ENCODE measurements at places on chromosomes 4 and X.
A peak's percentile ranks its signal among the peaks of the same experiment; 100 is the strongest.

DNA sequence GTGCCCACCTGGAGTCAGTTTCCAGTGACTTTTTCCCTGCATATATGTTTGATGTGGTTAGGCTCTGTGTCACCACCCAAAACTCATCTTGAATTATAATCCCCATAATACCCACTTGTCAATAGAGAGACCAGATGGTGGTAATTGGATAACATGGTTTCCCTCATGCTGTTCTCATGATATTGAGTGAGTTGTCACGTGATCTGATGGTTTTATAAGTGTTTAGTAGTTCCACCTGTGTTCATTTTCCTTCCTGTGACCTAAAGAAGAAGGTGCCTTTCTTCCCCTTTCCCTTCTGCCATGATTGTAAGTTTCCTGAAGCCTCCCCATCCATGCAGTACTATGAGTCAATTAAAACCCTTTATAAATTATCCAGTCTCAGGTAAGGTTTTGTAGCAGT is 740.9 kb downstream of the ARAP2 start:
- DNase-seq: no peak

DNA sequence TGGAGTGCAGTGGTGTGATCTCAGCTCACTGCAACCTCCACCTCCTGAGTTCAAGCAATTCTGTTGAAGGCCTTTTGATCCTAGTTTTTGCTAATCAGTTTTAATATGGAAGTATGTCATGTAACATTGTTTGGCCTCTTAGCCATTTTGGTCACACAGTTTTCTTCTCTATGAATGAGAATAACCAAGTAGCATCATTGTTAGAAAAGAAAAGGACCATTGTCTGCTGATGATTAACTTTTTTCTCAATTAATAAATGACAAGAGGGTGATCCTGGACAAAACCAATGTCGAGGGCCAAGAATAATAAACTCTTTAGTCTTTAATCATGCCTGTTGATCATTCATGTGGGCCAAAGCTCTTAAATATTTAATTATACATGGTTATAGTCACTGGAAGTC is 289.3 kb upstream of the MAGEB2 start:
- DNase-seq: no peak

DNA sequence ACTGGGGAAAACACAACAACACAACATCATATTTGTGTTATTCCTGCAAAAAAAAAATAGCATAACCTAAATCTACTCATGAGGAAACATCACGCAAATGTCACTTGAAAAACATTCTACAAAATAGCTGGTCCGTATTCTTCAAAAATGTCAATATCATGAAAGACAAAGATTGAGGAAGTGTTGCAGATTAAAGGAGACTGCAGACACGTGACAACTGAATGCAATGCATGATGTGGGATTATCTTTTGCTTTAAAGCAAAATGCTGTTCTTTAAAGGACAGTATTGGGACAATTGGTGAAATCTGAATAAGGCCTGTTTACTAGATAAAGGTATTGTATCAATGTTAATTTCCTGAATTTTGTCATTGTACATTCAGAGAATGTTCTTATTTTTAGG is 157.7 kb downstream of the SMIM20 start:
- no peak for DNase-seq

DNA sequence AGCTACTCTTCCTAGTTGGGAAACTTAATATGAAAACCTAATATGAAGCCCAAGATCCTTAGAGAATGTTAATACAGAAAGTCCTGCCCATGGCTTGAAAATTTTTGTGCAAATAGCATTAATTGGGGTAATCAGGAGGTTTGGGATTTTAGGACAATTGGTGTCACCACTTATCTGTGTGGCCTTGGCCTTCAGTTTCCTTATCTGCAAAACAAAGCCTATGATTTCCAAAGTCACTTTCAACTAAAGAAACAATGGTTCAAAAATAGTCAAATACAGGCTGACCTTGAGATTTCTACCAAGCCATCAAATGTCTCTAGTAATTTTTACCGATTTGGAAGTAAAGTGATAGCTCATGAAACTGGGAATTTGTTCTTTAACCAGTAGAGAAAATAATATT is 40.2 kb upstream of the FAM9C start:
- no peak for DNase-seq

- peak; percentile 55 for DNase-seq
Measured at GRCh38 chr4:68175562-68176155, 46.0 kb upstream of the TMPRSS11F start.

GRCh38 chr4:147550626-147551246 is 66.5 kb upstream of the TMEM184C start:
- peak; percentile 34 for DNase-seq

GRCh38 chr4:87941537-87942392 is 33.7 kb upstream of the SPP1 start:
- no peak for DNase-seq

DNA sequence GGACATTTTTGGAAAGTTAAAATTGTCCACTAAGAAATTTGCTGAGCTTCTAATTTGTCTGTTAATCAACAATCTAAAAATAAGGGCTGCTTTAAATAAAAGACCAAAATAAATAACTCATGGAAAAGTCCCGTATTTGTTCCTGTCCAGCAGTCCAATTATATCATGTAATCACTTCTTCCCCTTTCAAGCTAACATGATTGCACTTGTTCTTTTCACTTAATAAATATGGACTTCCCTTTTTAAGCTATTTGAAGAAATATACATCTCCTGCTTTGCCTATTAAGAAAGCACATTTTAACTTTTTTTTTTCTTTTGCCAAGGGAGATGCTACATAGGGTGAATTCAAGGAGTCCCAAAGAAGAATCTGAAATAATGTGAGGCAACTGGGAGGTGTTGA is 55.6 kb upstream of the FRAS1 start:
- no peak for DNase-seq

GRCh38 chrX:21741364-21741763 is 16.6 kb downstream of the SMPX start:
- DNase-seq: no peak

DNA sequence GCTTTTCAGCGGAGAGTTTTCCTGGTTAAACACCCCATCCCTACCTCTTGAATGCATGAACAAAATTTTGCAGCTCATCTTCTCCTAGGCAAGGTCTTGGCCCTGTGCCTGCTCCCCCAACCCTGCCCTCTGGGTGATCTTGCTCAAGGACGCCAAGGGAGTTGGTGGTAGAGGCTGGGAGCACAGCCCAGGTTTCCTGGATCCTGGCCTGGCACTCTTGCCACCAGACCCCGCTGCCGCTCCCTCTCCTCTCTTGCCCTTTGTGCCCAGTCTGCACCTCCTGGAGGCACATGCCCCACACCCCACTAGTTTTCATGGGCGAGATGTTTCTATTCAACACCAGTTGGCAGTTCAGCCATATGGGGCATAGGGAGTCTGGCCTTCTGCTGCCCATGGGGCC is 37.3 kb downstream of the TSC22D3 start:
- no peak for DNase-seq

DNA sequence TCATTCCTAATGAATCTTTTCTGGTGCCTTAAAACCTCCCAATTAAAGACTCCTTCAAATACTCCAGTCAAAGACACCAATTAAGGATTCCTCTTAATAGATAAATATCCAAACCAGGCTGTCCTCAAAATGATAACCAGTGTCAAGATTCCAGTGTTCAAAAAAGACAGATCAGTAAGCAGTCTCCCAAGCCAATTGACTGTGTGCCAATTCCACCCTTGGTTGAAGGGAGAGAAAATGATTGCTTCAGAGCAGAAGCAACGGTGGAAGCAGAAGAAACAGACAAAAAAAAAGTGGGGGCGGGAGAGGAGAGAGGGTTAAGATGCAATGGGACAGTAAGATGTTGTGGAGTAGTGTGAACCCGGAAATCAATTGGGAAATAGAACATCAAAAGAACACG is 216.0 kb upstream of the FTHL17 start:
- DNase-seq: no peak

- peak; percentile 22 for DNase-seq
Measured at GRCh38 chr4:47071901-47072341, 40.6 kb downstream of the GABRB1 start.

DNA sequence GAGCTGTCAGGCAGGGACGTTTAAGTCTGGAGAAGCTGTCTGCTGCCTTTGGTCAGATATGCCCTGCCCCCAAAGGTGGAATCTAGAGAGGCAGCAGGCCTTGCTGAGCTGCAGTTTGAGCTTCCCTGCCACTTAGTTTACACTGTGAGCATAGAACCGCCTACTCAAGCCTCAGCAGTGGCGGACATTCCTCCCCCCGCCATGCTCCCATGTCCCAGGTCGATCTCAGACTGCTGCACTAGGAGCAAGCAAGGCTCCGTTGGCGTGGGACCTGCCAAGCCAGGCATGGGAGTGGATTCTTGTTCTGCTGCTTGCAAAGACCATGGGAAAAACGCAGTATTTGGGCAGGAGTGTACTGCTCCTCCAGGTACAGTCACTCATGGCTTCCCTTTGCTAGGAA is 24.3 kb downstream of the PLK4 start:
- DNase-seq: no peak

GRCh38 chrX:3232262-3232923 is 114.1 kb downstream of the MXRA5 start:
- no peak for DNase-seq

GRCh38 chr4:72529148-72529822 is 39.7 kb downstream of the ADAMTS3 start:
- no peak for DNase-seq

DNA sequence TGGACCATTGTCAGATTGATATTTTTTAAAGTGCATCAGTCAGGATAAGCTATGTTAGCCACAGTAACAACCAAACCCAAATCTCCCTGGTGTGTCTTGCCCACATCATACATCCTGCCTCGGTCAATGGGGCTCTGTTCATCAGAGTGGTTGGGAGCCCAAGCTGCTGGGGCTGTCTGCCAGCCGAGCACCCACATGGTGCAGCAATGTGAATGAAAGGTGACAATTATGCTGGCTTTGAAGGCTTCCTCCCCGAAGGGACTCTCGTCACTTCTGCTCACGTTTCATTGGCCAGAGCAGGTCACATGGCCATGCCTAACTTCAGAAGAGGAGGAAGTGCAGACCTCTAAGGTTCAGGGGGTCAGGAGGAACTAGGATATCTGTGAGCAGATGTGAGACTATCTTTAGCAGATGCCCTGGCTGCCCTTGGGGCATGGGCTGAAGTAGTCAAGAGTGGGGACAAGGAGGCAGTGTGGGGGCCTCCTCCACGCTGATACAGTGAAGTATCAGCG is 1.3 kb upstream of the JAKMIP1 start:
- no peak for DNase-seq

DNA sequence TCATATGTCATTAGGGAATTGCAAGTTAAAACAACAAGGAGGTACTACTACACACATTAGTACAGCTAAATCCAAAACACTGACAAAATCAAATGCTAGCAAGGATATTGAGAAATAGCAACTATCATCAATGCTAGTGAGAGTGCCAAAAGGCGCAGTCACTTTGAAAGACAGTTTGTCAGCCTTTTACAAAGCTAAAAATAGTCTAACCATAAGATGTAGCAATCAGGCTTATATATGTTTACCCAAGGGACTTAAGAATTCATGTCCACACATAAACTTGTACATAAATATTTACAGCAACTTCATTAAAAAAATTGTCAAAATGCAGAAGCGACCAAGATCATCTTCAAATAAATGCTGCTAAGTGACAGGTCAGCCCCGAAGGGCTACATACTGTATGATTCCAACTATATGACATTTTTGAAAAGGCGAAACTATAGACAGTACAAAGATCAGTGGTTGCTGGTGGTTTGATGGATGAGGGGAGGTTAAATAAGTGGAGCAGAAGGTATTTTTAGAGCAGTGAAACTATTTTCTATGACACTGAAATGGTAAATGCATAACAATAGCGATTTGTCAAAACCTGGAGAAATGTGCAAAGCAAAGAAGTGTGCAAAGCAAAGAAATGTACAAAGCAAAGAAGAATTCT is 704.8 kb downstream of the ARAP2 start:
- no peak for DNase-seq

DNA sequence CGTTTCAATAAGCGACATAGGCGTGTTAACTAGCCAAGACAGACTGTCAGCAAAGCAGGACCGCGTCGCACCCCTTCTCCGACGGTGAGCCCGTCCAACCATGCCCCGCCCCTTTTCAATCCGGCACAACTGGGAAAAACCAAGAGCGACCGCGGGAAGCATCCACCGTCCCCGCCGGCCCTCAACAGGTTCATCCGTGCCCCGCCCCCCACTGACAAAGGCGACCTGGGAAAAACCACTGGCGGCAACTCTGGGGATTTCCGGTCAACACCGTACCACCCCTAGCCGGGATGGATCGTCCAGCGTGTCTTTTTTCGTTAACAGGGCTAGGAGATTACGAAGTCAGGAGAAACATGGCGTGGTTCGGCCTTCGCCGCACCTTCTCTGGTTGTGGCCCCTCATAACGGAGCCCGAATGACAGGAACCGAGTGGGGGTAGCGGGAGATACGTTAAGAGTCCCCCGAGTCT is 377 bp downstream of the TIMM17B start:
- no peak for DNase-seq

DNA sequence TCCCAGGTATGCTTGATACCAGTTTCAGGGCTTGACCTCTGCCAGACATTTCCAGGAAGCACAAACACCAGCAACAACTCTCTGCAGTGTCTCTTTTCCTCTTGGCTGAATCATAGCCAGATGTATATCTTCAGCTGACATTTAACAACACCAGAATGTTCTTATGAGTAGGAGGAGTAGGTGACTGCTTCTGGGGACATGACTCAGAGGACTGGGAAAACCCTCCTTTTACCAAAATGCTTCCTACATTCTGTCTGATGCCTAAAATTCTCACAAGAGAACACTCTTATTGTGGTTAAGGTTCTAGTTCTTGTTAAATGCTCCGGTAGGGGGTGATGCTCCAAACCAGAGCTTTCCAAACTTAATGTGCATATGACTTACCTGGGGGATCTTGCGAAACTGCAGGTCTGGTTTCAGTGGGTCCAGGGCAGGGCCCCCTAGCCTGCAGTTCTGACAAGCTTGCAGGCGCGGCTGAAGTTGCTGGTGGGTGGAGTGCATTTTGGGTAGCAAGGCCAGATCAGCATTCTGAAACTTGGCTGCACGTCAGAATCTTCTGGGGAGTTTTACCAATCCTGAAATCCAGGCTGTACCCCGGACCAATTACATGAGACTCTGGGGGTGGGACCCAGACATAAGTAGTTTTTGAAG is 329.3 kb upstream of the RPS6KA3 start:
- no peak for DNase-seq

- no peak for DNase-seq
Measured at GRCh38 chr4:166039822-166040221, 166.8 kb downstream of the TLL1 start.

DNA sequence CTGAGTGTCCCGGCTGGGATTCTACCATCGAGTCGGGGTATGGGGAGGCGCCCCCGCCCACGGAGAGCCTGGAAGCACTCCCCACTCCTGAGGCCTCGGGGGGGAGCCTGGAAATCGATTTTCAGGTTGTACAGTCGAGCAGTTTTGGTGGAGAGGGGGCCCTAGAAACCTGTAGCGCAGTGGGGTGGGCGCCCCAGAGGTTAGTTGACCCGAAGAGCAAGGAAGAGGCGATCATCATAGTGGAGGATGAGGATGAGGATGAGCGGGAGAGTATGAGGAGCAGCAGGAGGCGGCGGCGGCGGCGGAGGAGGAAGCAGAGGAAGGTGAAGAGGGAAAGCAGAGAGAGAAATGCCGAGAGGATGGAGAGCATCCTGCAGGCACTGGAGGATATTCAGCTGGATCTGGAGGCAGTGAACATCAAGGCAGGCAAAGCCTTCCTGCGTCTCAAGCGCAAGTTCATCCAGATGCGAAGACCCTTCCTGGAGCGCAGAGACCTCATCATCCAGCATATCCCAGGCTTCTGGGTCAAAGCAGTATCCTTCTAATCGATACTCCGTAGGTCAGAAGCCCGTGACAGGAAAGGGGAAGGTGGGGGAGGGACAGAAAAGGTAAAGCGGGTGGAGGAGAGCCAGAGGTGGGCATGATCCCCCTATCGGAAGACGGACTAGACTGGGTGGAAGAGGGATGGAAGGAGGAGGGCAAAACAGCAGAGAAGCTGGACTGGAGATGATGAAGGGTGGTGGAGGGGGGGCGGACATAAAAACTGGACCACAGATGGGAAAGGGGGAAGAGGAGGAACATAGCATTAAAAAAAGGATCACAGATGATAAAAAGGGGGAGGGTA is 828 bp downstream of the TSPYL2 start:
- DNase-seq: no peak
